Right hindlimb (tissue), 1 donor: ENCODE measurements at places on chromosomes 13 and 19.
A peak's percentile ranks its signal among the peaks of the same experiment; 100 is the strongest.

- DNase-seq, result no peak
These were observed 38.5 kb downstream of the FBN3 start for GRCh38 chr19:8110931-8111330.

DNA sequence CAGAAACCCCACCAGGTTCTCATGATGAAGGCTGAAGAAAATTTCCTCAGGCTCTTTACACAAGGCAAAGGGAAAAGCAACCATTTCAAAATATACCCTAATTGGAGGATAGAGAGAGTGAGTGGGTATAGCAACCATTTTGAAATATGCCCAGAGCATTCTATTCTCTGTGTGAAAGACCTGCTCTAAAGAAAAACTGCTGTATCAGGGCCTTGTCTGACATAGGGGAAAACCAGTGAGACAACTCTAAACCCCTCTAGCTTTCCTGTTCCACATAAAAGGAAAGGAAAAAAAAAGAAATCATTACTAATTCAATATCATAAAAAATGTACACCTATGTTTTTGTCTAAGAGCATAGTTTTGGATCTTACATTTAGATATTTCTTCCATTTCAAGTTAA, 42.3 kb downstream of the TPTE2 start:
- DNase-seq, result no peak

GRCh38 chr19:35582760-35583159, 3.2 kb upstream of the PMIS2 start:
- no peak for DNase-seq

- DNase-seq, result no peak
These were observed 9.9 kb downstream of the KLHL26 start for GRCh38 chr19:18646535-18647370.

GRCh38 chr13:51849145-51850101, 4.4 kb upstream of the TMEM272 start:
- DNase-seq, result no peak

DNA sequence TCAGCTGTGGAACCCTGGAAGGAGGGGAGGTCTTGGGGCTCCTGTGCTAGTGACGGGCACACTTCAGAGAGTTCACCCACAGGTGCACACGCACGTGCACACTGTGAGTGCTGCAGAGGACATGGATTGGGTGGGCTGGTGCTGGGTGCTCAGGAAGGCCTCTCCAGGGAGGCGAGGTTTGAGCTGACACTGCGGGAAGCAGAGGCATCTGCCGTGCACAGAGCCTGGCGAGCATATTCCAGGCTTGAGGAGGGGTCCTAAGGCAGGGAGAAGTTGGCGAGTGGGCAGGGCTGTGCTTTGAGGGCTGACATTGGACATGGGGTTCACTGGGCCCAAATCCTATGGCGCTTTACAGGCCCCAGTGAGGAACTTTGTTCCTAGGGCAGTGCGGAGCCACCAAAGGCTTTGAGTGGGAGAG, 25.6 kb downstream of the CCDC8 start:
- DNase-seq, result peak; percentile 12

- DNase-seq, result no peak
These were observed 28.3 kb downstream of the CYP2B6 start for GRCh38 chr19:41019346-41019745.

DNA sequence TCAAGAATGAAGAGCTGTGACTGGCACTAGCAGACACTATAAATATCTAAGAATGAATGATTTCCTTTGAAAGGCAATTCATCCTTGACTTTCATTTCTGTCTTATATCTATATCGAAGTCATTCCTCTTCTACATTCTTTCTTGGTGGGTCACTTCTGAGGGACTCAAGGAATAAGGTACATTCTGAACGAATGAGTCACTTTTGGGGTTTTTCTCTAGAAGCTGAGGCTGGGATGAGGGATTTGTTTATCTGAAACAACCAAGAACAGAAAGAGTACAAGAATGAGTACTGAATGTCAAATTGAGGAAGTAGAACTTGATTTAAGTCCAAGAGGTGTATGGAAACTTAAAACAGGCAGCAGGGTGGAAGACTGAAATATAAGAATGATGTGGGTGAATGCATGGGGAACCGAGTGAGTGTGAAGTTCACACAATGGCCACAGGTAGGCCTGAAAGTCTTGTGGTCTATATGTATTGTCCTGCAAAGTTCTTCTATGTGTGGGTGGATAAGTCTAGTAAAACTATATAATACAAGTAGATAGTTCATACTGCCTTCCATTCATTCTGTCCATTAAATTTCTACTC, 343.9 kb downstream of the OXGR1 start:
- no peak for DNase-seq

DNA sequence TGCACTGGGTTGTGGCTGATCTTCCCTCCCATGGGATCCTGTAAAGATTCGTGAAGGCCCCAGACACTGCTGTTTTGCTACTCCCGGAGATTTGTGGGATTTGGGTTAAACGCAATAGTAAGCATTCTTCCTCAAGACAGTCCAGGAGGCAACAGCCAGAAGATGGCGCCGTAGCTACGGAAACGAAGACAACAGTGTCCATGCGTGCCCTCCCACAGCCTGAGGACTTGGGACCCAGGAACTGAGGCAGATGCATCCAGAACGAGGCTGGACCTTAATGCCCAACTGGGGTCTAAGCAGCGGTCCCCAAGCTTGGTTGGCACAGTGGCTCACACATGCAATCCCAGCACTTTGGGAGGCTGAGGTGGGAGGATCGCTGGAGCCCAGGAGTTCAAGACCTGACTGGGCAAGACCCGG, 57.6 kb upstream of the ZNF507 start:
- DNase-seq, result peak; percentile 74
